Natural killer cell treated with Interleukin-12 subunit alpha and Interleukin-12 subunit beta and Interleukin-15 and Interleukin-18, amount 100 ng/mL, for 72 hours (primary cell): ENCODE measurements at places on chromosomes 7 and 10. TPM values are rescaled to one million over a fixed set of nuclear protein-coding genes. Genes with fewer than 3 reads are reported as not detected.
A peak's percentile ranks its signal among the peaks of the same experiment; 100 is the strongest.

GRCh38 chr7:137572056-137572784 lies 228.7 kb upstream of the PTN start:
- no peaks in the 10 kb centered on the region for H3K4me1 ChIP-seq
- H3K27me3 ChIP-seq, result no peaks in the 10 kb centered on the region
- no peaks in the 10 kb centered on the region for H3K36me3 ChIP-seq
- H3K4me3 ChIP-seq, result no peak overlapping the region

HYAL4 gene
- not detected for total RNA-seq

SKIDA1 gene
- total RNA-seq, result not detected

GRCh38 chr10:114024876-114025610 lies 18.6 kb upstream of the ADRB1 start:
- H3K27ac ChIP-seq, result peak overlapping the region; percentile 91
- H3K4me1 ChIP-seq, result peaks cover 38% of the 10 kb centered on the region
- H3K4me3 ChIP-seq, result peak overlapping the region; percentile 66
- H3K36me3 ChIP-seq, result peaks cover 4% of the 10 kb centered on the region

- no peak overlapping the region for H3K27ac ChIP-seq
- DNase-seq, result no peak
- H3K27me3 ChIP-seq, result no peaks in the 10 kb centered on the region
- H3K4me1 ChIP-seq, result no peaks in the 10 kb centered on the region
- H3K4me3 ChIP-seq, result no peak overlapping the region
- no peaks in the 10 kb centered on the region for H3K36me3 ChIP-seq
Measured at GRCh38 chr10:23917251-23917840, 291.6 kb upstream of the KIAA1217 start.
